ENCODE measurements at places on chromosomes 13 and 19.

GRCh38 chr19:14782626-14783409, 4.5 kb upstream of the ADGRE2 start:
- DNase-seq, result no peak

DNA sequence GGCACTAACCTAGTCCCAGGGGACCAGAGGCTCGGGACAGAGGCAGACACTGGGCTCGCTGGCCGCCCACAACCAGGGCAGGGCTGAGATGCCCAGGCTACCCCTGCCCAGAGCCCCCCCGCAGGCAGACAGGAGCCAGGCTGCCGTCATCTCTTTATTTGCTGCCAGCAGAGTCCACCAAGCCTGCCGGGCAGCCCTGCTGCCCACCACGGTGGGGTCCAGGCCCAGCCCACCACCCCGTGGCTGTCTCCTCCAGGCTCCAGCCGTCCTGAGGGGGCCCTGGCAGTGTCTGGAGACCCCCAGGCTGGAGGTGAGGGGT, 5.0 kb downstream of the TEKTIP1 start:
- DNase-seq, result no peak

DNA sequence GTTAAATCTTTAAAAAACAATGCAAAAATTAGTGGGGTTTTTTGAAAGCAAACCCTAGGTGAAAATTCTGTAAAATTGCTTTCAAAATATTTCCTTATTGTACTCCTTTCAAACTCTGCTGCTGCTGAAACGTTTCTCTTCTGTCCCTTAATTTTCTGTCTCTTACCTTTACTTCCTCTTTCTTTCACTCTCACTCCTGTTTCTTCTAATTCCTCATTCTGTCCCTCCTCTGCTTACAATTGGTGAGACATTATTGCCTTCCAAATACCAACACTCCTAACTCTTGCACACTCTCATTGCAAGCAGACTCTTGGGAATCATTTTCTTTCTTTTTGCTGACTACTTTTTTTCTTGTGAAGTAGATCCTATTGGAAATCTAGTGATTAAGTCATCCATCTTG, 685.6 kb upstream of the SLITRK1 start:
- DNase-seq, result no peak

GRCh38 chr13:111980146-111980929, 86.6 kb upstream of the SOX1 start:
- no peak for DNase-seq

DNA sequence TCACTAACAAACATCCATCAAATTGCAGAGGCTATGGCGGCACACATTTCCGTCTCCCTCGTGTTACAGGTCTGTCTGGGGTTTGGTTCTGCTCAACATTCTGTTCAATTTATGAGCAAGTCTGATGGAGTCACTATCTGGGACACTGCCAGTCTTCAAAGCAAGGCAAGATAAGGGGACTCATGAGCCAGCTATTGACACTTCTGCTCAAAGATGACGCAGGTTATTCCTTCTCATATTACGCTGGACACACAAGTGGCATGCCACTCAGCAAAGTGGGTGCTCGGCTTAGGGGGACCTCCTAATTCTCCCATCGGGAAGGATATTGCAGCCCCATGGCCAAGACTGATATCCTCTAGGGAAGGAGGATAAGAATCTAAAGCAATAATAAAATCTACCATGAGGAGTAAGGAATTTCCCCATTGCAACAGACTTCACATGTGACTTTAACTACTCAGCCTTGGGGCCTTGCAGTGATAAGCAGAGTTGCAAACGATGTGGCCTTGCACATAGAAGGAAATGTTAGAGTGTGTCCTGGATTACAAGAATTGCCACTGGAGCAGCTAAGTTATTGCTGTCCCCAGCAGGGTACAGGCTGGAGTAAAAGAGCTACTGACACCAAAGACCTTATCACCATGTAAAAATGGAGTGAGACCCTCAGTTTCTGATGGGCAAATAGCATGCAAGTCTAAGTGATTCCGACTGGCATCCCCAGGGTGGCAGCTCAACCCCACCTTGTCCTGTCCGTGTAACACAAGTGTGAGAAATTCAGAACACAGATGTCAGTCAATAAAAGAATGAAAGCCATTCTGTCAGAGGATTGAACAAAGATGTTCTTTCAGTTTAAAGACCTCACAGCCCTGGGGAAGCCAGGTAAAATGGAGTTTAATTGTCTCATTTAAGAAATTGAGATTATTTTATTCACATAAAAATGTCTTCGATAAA, 306.1 kb downstream of the IRS2 start:
- DNase-seq, result no peak

DNA sequence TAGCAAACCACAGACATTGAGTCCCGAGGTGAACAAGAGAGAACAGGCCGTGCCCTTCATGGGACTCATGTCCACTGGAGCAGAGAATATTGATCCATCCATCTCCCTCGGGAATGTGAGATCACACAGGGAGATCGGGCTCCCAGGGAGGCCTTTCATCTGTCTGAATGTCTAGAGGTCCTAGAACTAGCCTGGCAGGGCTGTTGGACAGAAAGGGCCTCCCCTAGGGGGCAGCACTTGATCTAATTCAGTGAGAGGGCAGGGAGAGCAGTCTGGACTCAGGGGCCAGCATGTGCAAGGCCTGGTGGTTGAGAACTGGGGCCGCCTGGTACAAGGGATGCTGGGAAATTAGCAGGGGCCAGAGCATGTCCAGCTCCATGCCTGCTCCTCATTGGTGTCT, 4.3 kb downstream of the RUVBL2 start:
- no peak for DNase-seq

- DNase-seq, result no peak
These were observed 19.4 kb downstream of the IQCN start for GRCh38 chr19:18254546-18255503.

DNA sequence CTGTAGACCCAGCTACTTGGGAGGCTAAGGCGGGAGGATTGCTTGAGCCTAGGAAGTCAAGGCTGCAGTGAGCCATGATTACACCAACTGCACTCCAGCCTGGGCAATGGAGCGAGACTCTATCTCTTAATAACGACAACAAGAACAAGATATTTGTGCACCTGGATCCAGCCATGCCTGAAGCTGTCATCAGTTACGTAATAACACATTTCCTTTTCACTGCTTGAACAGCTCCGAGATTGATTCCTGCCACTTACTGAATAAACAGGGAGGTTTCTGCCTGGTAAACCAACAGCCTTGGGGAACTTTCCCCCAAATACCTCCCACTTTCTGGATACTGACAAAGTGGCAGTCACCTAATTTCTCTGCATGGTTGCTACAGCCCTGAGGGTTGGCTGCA, 5.4 kb downstream of the KANK2 start:
- no peak for DNase-seq

DNA sequence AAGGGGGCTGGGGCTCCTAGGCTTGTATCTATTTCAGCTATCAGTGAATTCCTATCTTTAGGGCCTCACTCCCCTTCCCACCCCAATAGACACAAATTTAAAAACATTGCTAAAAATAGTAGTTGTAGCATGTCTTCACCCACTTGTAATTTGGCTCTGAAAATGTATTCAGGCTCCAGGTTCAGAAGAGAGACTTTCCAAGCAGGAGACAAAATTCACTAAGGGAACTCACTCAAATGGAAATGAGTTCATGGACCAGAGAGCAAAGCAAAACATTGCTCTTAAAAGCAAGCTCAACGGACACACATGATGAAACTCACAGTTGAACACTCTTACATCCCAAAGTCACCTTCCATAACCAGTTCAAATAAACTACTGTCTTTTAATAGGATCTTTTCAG, 36.8 kb downstream of the PHF11 start:
- no peak for DNase-seq

DNA sequence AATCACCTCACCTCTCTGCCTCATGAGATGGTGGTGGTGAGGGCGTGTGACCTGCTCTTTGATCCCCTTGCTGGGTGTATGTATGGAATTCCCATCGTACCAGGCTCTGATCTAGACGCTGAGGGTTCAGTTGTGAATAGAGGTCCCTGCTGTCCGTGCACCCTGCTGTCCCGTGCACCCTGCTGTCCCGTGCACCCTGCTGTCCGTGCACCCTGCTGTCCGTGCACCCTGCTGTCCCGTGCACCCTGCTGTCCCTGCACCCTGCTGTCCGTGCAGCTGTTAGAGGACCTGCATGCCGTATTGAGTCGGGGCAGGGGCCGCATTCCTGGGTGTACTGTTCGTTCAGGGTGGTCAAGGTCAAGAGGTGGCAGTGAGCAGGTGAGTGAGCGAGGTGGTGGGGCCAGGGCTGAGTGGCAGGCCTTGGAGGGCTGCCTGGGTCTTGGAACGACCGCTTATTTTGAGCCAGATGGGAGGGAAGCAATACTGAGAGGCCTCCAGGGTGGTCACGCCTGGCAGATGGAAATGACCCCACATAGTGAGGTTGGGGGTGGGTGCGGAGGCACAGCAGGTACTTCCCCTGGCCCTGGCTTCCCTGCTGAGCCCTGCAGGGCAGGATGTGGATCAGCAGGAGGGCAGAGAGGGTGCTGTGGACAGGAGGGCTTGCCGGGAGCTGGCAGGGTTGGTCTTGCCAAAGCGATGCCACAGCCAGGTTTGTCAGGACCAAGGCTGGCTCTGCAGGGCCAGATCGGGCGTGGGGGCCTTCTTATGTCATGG, 4.6 kb upstream of the EPN1 start:
- no peak for DNase-seq

DNA sequence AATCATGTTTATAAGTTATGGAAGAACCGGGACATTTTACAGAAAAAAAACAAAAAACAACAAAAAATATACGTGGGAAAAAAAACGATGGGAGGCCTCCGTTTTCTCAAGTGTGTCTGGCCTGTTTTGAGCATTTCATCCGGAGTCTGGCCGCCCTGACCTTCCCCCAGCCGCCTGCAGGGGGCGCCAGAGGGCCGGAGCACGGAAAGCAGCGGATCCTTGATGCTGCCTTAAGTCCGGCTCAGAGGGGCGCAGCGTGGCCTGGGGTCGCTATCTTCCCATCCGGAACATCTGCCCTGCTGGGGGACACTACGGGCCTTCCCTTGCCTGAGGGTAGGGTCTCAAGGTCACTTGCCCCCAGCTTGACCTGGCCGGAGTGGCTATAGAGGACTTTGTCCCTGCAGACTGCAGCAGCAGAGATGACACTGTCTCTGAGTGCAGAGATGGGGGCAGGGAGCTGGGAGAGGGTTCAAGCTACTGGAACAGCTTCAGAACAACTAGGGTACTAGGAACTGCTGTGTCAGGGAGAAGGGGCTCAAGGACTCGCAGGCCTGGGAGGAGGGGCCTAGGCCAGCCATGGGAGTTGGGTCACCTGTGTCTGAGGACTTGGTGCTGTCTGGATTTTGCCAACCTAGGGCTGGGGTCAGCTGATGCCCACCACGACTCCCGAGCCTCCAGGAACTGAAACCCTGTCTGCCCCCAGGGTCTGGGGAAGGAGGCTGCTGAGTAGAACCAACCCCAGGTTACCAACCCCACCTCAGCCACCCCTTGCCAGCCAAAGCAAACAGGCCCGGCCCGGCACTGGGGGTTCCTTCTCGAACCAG, 1.8 kb upstream of the APOE start:
- peak; percentile 46 for DNase-seq

DNA sequence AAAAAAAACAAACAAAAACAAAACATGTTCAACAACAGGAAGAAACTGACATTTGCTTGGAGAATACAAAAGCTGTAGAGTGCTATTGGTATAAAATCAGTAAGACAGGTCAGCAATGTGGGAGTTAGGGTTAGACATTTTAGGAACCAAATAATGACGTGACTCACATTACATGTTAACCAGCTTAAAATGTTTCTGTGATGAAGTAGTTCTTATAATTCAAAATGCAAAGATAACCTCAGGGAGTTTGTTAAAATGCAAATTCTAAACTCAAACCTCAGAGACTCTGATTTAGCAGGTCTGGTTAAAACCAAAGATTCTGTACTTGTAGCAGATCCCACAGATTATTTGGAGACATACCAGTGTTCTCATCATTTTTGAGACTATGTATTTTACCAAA, 549.4 kb upstream of the SLITRK1 start:
- no peak for DNase-seq

GRCh38 chr13:103282571-103283450, 216.6 kb upstream of the SLC10A2 start:
- no peak for DNase-seq

- DNase-seq, result no peak
These were observed 2.4 kb upstream of the SIGLEC9 start for GRCh38 chr19:51122112-51122981.

GRCh38 chr13:59112221-59112718, 1051.5 kb downstream of the DIAPH3 start:
- no peak for DNase-seq

DNA sequence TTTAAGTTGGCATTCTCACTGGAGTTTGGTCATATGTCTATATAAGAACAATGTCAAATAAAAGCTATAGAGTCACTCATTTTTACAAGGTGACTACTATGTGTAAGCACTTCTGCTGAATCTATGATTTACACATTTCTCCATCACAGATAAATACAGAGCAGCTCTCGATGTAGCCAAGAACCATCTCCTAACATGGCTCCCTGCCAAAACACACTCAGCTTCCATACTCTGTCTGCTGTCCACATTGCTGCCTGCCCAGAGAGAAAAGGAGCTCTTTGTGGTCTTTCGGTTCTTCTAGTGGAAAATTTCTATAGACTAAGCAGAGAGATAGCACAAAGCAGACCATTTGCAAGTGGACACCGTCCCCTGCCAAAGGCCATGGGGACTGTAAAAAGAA, 190.9 kb upstream of the KLF12 start:
- DNase-seq, result no peak

DNA sequence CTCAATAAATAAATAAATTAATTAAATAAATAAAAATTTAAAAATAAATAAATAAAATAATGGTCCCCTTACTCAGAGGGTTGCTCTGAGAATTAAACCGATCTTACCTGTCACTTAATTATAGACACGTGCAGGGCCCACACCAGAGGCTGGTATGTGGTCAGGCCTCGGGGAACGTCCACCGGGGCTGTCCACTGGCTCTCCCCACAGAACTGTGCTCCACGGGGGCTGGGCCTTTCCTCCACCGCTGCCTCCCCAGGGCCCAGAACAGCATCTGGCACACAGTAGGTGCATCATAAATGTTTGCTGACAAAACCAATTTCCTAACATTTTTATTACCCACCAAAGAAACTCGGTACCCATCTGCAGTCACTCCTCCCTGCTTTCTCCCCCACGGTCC, 69.2 kb downstream of the CEBPG start:
- no peak for DNase-seq

Measured in T-cell (primary cell).